ENCODE measurements at places on chromosomes 6 and 20.

DNA sequence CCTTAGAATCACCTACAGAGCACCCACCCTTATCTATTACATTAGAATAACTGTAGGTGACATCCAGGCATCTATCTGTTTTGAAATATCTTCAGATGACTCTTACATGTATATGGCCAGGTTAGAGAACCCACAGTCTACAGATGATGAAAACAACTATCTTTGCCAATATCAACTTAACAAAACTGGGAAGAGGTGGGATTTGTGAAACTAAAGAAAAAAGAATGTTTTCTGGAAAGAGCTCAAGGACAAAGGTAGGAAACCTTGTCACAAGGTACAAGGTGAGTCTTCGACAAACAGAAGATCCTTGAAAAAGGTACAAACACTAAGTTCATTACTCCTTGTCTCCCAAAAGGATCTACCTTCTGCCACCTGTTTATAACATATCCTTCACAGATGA, 47.0 kb upstream of the DST start:
- no peak for DNase-seq

DNA sequence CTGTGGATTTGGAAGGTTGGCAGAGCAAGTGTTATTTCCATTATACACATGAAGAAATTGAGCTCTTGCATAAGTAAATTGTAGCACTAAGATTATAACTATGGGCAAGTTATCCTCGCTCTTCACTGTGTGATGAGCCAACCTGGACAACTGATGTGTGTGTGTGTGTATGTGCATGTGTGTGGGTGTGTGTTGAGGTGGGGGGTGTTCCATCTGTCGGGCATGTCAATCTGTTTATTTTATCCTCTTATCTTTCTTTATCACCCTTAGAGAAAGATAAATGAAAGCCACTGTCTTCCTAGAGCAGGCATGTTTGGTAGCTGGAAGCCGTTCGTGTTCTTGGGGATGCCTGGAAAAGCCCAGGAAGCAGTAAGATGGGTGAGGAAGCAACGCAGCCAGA, 3.0 kb upstream of the DSP start:
- DNase-seq: no peak

GRCh38 chr6:105896052-105896820, 189.9 kb upstream of the PRDM1 start:
- DNase-seq: no peak

- DNase-seq: peak; percentile 87
These were observed 21.0 kb downstream of the PIGT start for GRCh38 chr20:45436732-45437485.

GRCh38 chr20:60764771-60765170, 487.3 kb upstream of the CDH4 start:
- DNase-seq: no peak

GRCh38 chr6:151257985-151258445, 18.2 kb downstream of the AKAP12 start:
- DNase-seq: no peak

GRCh38 chr6:169231790-169232506, 21.7 kb downstream of the THBS2 start:
- no peak for DNase-seq

DNA sequence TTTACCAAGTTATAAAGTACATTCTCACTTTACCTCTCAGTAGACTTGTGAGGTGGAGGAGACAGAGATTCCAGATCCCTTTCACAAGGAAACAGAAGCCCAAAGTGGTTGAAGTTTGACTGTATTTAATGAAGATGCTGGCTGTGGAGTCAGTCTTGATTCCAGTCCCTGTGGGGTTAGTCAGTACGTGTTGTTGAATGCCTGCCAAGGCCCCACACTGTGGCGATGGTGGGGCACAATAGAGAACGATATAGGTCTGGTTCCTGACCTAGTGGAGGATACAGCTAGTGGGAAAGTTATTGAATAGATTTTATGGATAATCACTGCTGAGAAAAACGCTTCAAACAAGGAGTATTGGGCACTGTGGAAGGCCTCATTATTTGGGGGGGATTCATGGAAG, 71.4 kb downstream of the LRRC1 start:
- no peak for DNase-seq

DNA sequence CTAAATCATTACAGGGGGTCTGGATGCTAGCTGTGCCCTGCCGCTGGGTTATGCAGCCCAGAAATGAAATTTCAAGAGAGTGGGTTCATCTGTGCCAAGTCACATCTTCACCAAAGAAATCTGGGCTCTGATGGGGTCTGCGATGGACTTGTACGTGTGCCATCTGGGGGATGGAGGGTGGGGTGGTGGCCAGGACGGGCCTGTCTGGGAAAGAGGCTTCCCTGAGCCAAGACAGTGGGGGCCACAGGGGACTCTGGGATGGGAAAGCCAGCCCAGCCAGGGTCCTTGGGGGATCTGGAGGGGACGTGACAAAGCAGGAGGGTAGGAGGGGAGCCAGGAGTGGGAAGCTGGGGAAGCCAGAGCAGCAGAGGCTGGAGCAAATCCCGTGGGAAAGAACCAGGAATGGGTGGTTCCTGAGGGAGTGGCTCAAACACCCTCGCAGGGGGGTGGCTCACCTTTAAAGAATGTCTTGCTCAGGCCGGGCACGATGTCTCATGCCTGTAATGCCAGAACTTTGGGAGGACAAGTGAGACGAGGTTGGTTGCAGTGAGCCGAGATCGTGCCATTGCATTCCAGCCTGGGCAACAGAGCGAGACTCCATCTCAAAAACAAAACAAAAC, 36.3 kb upstream of the SULF2 start:
- no peak for DNase-seq

GRCh38 chr6:170193326-170193821, 97.5 kb downstream of the DLL1 start:
- no peak for DNase-seq

- no peak for DNase-seq
These were observed 2.4 kb upstream of the TAF8 start for GRCh38 chr6:42047790-42048405.

DNA sequence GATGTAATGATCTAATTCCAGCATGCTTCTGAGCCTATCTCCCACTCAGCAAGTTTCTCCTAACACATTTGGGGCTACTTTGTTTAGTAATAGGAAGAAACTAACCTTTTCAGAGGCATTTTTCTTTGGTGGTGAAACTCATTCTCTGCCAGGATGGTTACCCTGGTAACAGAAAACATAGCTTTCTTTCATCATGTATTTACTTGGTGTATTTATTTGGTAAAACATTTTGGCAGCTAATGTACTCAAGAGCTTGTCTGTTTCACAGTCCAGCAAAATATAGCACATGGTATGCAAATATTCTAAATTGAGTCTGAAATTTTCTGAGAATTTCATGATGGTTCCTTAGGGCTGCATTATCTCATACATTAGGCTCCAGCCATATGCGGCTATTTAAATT, 100.0 kb downstream of the SLC35B3 start:
- no peak for DNase-seq

DNA sequence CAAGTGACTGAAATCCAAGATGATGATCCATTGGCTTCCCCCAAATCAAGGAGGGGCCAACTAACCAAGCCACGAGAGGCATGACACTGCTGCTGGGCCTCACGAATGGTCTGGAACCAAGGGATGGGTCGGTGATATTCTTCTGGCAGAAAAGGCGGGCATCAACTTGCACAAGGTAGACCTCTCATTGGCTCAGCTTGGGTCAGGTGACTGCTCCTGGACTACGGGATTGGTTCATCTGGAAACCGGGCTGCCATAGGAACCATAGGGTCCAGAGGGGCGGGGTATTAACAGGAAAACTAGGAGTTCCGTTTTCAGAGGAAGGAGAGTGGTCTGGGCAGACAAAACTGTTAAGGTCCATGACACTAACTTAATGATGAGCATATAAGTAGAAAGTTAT, 100.9 kb downstream of the TFAP2C start:
- DNase-seq: no peak

GRCh38 chr6:159919800-159920199, 29.0 kb downstream of the MAS1 start:
- DNase-seq: no peak

GRCh38 chr20:12916699-12917098, 92.1 kb upstream of the SPTLC3 start:
- no peak for DNase-seq

GRCh38 chr6:125802943-125803377, 12.2 kb downstream of the NCOA7 start:
- no peak for DNase-seq

DNA sequence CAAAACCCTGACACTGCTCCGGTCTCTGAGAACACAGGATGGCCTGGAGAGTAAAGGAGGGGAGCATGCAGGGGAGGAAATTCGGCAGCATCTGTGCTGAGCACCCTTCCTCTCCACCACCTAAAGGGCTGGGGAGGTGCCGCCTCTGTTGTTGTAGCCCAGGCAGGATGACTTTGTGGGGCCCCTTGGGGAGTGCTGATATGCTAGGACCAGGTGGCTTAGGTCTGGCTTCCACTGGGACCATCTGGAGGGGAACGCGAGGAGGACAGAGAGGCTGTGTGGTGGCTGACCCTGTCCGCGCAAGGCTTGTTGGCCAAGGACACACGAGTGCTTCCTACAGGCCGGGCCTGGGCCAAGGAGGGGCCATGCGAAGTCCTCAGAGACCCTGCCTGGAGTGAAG, 9.9 kb upstream of the RPS6KA2 start:
- no peak for DNase-seq

DNA sequence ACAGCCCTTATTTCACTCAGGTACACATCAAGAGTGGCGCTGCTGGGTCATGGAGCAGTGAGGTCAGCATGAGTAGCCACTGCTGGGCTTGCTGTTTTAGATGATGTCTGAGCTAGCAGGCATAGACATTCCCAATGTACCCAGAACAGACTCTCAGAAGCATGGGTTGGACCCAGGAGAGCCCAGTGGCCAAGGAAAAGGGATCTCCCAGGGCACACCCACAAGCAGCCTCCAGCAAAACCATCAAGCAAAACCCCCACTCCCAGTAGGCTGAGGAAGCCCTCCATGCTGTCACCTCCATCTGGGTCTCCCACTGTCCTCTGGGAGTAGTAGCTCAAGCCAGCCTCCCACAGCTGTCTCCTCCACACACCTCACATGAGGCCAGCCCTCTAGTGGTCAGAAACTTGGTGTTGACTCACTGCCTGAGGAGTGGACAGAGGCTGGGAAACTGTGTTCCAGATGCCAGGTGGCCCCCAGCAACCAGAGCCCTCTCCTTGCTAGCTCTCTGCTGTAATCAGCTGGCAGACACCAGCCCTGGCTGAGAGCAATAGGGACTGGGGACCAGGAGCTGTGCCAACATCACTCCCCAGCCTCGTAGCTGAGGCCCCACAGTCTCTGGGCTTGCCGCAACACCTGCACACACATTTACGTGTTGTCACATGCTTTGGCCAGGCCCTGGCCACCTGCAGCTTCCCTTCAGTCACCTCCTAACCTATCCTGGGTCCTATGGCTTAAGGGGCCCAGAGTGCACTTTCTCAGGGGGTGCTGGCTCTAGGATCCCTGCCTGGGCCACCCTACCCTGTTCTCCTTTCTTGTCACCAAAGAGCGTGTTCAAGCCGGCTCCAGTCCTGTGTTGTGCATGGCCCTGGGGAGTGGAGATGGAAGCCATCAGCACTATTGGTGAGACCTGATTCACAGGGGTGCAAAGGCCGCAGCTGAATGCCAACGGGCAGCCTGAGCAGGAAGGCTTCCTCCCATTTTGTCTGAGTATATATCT, 1.9 kb upstream of the AP5S1 start:
- no peak for DNase-seq

GRCh38 chr20:62052336-62052841, 13.3 kb downstream of the TAF4 start:
- DNase-seq: no peak

DNA sequence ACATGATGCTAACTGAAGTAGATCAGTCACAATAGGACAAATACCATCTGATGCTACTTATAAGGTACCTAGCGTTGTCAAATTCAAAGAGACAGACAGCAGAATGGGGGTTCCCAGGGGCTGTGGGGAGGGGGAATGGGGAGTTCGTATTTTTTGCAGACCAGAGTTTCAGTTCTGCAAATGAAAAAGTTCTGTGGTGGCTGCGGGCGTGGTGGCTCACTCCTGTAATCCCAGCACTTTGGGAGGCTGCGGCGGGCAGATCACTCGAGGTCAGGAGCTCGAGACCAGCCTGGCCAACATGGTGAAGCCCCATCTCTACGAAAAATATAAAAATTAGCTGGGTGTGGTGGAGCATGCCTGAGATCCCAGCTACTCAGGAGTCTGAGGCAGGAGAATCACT, 68.1 kb downstream of the SLC22A23 start:
- no peak for DNase-seq

DNA sequence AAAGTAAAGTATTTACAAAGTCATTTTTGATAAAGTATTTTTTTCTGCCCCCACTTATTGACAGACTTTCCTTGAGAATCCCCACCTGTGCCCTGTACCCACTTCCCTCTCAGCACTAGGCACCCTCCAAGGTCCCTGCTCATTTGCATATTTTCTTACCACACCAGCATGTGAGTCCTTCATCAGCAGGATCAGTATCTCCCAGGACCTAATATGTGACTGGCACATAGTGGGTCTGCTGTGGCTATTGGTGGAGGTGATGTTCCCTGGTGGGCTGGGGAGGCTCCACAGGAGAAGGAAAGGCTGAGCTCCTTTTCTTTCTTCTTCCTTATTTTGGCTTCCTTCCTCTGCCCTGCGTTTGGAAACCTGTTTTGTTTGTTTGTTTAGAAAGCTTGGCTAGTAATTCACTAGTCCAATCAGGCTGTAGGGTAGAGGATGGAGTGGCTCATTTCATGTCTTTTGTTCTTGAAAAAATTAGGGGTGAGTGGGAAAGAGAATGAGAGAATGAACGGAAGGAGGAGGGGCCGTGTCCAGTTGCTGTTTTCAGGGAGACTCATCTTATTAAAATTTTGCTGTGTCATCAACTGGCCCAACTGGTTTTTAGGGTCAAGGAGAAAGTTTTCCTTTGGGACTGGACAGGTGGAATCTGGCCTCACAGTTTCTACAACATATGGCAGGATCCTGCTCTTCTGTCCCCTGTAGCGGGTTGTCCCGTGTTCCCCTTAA, 2.8 kb upstream of the RNF24 start:
- DNase-seq: no peak

DNA sequence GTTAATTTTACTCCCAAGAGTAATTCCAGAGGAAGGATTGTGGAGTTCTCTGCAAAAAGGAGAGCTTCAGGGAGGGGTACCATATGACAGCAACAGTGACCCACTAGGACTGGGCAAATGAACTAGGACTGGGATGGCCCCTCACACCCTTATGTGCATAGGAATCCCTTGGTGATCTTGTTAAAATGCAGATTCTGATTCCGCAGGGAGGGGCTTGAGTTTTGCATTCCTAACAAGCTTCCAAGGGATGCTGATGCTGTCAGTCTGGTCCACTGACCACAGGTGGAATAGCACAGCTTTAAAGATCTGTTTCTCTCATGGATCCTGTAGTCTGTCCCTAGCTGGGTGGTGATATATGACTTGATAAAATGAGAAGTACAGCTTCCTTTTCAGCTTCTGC, 6.3 kb upstream of the FOXA2 start:
- DNase-seq: no peak

Data from stimulated activated CD4-positive, alpha-beta T cell treated with anti-CD3 and anti-CD28 coated beads, TNF-alpha, amount 100 ng/mL, for 1 hour (primary cell).